ENCODE measurements at places on chromosomes 16 and 17.
A peak's percentile ranks its signal among the peaks of the same experiment; 100 is the strongest.

- DNase-seq = no peak
- no peaks in the 10 kb centered on the region for H3K36me3 ChIP-seq
- 0 out of 2 replicates have a peak, but pooled peaks cover under 1% of the 10 kb centered on the region for H3K4me1 ChIP-seq
- no peaks in the 10 kb centered on the region for H3K27me3 ChIP-seq
- no peak overlapping the region for H3K27ac ChIP-seq
Observed at GRCh38 chr16:17335826-17336529, 134.8 kb downstream of the XYLT1 start.

DNA sequence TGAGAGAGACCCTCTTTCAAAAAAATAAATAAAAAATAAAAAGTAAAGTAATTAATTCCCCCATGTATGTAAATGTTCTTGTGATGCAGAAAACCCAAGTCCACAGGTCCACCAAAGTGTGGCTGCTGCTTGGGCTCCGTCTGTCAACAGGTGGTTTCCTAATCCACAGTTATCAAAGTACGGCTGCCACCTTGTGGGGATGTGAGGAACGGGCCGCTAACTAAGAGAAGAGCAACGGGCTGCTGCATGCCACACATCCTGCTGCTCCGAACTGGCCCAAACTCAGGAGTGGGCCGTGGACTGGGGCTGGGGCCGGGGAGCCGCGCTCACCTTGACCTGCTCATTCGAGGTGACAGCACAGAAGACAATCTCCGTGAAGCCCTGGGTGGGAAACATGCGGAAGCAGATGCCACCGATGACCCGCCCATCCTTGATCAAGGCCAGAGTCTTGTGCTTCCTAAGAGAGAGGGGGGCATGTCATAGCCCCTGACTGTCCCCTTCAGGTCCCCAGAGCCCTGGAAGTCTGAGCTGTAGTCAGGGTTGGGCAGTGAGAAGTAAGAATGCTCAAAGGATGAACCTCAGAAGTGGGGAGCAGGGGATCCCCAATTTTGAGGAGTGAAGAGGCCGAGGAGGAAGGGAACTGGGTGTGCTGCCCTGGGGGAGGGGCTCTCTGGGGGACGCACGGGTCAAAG is 4.3 kb downstream of the KAT2A start:
- H3K4me3 ChIP-seq = no peak overlapping the region
- H3K4me1 ChIP-seq = peaks cover 13% of the 10 kb centered on the region
- peak; percentile 86 for DNase-seq

- H3K27ac ChIP-seq = no peak overlapping the region
- no peak for DNase-seq
- no peaks in the 10 kb centered on the region for H3K27me3 ChIP-seq
Observed at GRCh38 chr17:4420692-4421131, 13.0 kb upstream of the SPNS3 start.

- no peak overlapping the region for H3K4me3 ChIP-seq
- no peak overlapping the region for H3K27ac ChIP-seq
- H3K27me3 ChIP-seq = no peaks in the 10 kb centered on the region
- no peaks in the 10 kb centered on the region for H3K4me1 ChIP-seq
- H3K36me3 ChIP-seq = no peaks in the 10 kb centered on the region
- no peak for DNase-seq
Observed at GRCh38 chr17:30819971-30820705, 4.4 kb downstream of the CRLF3 start.

- no peak overlapping the region for H3K4me3 ChIP-seq
- no peak for DNase-seq
- H3K27me3 ChIP-seq = no peaks in the 10 kb centered on the region
- no peaks in the 10 kb centered on the region for H3K4me1 ChIP-seq
Observed at GRCh38 chr16:73874324-73874723, 422.3 kb upstream of the PSMD7 start.

GRCh38 chr16:79901522-79901921 is 301.0 kb upstream of the MAF start:
- H3K4me1 ChIP-seq = no peaks in the 10 kb centered on the region
- H3K27ac ChIP-seq = no peak overlapping the region
- H3K36me3 ChIP-seq = no peaks in the 10 kb centered on the region

GRCh38 chr17:79690466-79690865 is 40.3 kb upstream of the ENPP7 start:
- no peak overlapping the region for H3K27ac ChIP-seq
- H3K4me1 ChIP-seq = peaks cover 11% of the 10 kb centered on the region
- DNase-seq = no peak

DNA sequence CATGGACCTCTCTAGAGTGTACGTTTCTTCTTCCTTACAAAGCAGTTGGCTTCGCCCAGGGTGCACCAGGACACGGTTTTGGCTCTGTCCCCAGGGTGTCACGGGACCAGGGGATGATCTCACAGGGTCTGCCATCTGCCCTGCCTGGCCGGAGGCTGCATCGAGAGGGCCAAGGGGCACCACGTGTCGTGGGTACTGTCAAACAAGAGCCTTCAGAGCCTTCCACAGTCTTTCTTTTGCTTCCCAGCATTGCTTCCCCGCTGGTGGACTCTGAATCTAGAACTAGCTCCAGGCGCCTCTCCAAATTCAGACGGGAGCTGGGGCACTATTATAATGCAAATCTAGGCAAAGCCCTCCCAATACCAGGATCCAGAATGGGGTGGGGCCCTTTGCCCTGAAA is 47.9 kb downstream of the MAPT start:
- H3K36me3 ChIP-seq = no peaks in the 10 kb centered on the region
- no peaks in the 10 kb centered on the region for H3K27me3 ChIP-seq
- H3K4me3 ChIP-seq = no peak overlapping the region

GRCh38 chr16:66460703-66461102 is 33.6 kb downstream of the BEAN1 start:
- no peak for DNase-seq
- H3K4me3 ChIP-seq = no peak overlapping the region
- H3K27ac ChIP-seq = no peak overlapping the region
- no peaks in the 10 kb centered on the region for H3K36me3 ChIP-seq
- 0 out of 2 replicates have a peak, but pooled peaks cover 3% of the 10 kb centered on the region for H3K4me1 ChIP-seq

DNA sequence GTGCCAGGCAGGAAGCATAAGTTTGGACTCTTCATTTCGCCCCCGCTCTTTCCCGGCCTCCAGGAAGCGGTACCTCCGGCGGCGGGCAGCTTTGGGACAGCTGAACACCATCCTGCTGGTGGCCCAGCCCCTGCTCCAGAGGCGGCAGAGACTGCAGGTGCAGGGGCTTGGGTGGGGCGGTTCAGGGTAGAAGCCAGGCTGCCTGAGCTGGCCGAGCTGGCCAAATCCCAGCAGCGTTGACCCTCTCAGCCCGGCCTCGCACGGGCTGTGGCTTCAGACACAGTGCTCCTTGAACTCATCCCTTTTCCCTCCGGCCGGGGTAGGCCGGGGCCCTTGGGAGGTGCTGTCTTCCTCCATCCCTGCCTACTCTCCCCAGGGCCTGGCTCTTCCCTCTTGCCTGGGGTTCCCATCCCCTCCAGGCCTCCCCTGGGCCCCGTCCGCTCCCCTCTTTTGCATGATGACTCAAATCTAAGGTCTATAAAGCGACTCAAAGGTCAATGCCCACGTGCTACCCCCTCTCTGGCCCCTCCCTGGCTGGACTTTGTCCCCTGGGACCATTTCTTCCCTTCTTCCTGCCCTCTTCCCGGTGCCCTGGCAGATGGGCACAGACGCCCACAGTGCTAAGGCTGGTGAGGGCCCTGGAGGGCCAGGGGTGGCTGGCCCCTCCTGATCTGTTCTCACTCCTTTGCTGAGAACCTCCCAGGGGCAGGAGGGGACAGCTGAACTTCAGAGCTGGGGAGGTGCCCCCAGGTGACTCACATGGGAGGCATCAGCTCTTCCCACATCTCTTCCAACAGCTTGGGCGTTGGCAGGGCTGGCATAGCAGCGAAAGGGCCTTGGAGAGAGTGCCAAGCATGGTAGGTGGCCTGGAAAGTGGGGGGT is 22.7 kb downstream of the MYO15B start:
- no peak overlapping the region for H3K4me3 ChIP-seq
- H3K27me3 ChIP-seq = no peaks in the 10 kb centered on the region
- H3K36me3 ChIP-seq = no peaks in the 10 kb centered on the region
- no peak for DNase-seq
- no peaks in the 10 kb centered on the region for H3K4me1 ChIP-seq
- H3K27ac ChIP-seq = no peak overlapping the region

DNA sequence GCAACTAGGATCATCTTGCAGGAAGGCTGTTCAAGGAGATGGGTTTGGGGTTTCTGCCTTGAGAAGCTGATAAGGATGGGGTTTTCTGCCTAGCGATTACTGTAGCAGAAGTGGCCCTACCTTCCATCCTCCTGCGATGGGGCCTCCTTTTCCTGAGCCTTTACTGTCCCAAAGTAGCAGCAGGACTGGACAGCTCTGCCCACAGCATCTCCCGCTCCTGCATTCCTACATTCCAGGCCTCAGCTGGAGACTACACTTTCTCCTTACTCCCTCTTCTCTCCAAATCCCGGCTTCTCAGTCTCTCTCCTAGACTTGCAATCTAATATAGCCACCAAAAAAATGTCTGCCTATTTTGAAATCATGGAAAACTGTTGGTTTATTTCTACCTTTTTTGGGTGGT is 355.4 kb downstream of the CA10 start:
- H3K4me3 ChIP-seq = no peak overlapping the region
- DNase-seq = no peak
- no peaks in the 10 kb centered on the region for H3K4me1 ChIP-seq
- no peaks in the 10 kb centered on the region for H3K27me3 ChIP-seq

GRCh38 chr17:75428543-75429469 is 23.3 kb upstream of the GRB2 start:
- no peaks in the 10 kb centered on the region for H3K36me3 ChIP-seq
- no peak for DNase-seq
- no peak overlapping the region for H3K27ac ChIP-seq
- H3K4me3 ChIP-seq = no peak overlapping the region
- no peaks in the 10 kb centered on the region for H3K27me3 ChIP-seq

GRCh38 chr17:13359774-13360173 is 242.0 kb downstream of the HS3ST3A1 start:
- H3K27me3 ChIP-seq = peaks cover 20% of the 10 kb centered on the region
- H3K4me1 ChIP-seq = no peaks in the 10 kb centered on the region
- no peaks in the 10 kb centered on the region for H3K36me3 ChIP-seq
- H3K4me3 ChIP-seq = no peak overlapping the region
- H3K27ac ChIP-seq = no peak overlapping the region
- DNase-seq = no peak

DNA sequence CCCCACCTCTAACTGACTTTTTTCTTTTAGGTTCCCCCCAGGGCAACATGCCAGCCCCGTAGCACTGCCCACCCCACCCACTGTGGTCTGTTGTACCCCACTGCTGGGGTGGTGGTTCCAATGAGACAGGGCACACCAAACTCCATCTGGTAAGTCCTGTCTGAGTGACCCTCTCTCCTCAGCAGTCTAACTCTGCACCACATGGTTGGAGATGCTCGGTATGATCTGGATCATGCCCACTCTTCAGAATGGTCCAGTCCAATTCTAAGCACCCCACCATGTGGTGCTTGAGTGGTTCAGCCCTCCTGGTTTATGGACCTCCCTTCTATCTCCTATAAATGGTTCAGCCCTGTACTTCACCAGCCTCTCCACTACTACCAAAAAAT is 5.9 kb downstream of the KDM6B start:
- H3K4me1 ChIP-seq = peaks cover 10% of the 10 kb centered on the region
- H3K36me3 ChIP-seq = no peaks in the 10 kb centered on the region
- DNase-seq = no peak
- no peak overlapping the region for H3K27ac ChIP-seq
- H3K4me3 ChIP-seq = no peak overlapping the region
- peaks cover 18% of the 10 kb centered on the region for H3K27me3 ChIP-seq

DNA sequence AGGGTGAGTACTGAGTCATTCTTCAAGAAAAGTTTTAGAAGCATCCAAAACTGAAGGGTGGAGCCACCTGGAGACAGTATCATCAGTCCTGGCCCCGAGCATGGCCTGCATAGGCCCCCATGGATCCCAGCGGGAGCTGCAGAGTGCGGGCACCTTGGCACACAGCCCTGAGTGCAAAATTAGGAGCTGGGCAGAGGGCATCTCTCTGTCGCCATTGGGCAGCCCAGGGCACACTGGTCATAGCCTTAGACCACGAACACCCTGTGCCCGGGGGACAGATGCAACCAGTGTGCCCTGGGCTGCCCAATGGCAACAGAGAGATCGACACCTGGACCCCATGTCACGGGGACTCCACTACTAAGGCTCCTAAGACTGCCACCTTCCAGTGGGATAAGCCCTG is 14.6 kb downstream of the MAPT start:
- H3K27ac ChIP-seq = no peak overlapping the region
- peaks cover 4% of the 10 kb centered on the region for H3K4me1 ChIP-seq
- no peaks in the 10 kb centered on the region for H3K27me3 ChIP-seq
- no peak overlapping the region for H3K4me3 ChIP-seq

DNA sequence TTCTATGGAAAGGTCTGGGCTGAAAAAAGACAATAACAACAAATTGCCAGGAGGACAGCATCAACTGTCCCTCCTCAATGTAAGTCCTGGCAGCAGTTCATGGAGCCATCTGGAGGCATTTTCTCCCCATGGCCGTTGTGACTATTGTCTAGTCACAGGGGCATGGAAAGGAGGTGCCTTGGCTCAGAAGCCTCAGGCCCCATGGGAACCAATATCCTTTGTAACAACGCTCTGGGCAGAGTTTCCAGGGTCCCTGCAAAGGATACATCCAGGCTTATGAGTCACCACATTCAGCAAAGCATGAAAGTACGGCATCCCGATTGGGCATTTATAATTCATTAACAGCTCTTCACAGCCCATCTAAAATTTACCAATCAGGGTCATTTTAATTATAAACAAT is 85.2 kb downstream of the GLG1 start:
- no peaks in the 10 kb centered on the region for H3K36me3 ChIP-seq
- no peaks in the 10 kb centered on the region for H3K27me3 ChIP-seq
- H3K4me3 ChIP-seq = no peak overlapping the region
- no peak for DNase-seq

DNA sequence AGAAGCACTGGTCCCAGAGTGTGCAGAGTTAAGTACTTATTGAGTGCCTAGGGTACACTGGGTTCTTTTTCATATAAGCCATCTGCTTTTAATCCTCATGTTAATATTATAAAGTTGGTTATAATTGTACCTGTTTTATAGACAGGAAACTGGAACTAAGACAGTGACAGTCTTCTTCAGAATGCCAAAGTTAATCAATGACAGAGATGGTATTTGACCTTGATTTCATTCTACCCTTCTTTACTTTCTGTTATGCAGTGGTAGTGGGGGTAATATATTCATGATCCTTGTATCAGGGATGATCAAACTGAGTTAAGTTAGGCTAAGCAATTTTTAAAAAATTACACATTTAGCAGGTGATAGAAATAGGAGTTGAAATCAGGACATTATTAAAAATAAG is 108.6 kb upstream of the GOT2 start:
- H3K4me3 ChIP-seq = no peak overlapping the region
- no peak for DNase-seq
- no peaks in the 10 kb centered on the region for H3K36me3 ChIP-seq
- no peaks in the 10 kb centered on the region for H3K4me1 ChIP-seq
- H3K27me3 ChIP-seq = no peaks in the 10 kb centered on the region

DNA sequence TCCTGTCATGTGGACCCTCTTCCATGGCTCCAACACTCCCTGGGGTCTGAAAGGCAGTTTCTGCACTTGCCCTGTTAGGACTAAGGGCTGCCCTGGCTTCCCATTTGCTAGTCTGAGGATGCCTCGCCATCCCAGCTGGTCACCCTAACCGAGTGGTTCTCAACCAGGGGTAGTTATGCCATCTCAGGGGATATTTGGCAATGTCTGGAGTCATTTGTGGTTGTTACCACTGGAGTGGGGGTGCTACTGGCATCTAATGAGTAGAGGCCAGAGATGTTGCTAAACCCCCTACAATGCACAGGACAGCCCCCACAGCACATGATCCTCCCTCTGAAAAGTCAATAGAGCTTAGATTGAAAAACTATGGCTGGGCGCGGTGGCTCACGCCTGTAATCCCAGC is 26.9 kb upstream of the CDH1 start:
- no peak overlapping the region for H3K4me3 ChIP-seq
- no peaks in the 10 kb centered on the region for H3K36me3 ChIP-seq
- 0 out of 2 replicates have a peak overlapping the region, but pooled peaks have one; percentile 1 for H3K27ac ChIP-seq
- peaks cover 16% of the 10 kb centered on the region for H3K4me1 ChIP-seq
- DNase-seq = no peak
- H3K27me3 ChIP-seq = no peaks in the 10 kb centered on the region
